ENCODE measurements at places on chromosomes 1 and 21.

GRCh38 chr1:59445040-59445439, 148.1 kb downstream of the FGGY start:
- no peak for DNase-seq

DNA sequence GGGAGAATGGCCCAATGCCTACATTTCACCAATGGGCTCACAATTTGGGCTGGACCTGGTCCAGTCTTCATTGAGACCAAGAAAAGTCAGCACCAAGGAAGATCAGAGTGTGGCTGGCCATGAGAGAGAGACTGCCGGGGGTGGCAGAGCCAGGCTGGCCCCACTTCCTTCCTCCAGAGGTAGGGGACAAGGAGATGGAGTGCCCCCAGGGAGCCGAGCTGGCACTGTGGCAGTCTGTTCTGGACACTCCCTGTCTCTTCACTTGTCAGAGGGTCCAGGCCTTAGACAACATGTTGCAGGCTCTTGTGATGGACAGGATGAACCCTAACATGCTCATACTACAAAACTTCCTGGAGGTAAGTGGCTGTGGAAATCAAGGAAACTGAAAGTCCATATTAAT, 27.7 kb downstream of the INAVA start:
- no peak for DNase-seq

DNA sequence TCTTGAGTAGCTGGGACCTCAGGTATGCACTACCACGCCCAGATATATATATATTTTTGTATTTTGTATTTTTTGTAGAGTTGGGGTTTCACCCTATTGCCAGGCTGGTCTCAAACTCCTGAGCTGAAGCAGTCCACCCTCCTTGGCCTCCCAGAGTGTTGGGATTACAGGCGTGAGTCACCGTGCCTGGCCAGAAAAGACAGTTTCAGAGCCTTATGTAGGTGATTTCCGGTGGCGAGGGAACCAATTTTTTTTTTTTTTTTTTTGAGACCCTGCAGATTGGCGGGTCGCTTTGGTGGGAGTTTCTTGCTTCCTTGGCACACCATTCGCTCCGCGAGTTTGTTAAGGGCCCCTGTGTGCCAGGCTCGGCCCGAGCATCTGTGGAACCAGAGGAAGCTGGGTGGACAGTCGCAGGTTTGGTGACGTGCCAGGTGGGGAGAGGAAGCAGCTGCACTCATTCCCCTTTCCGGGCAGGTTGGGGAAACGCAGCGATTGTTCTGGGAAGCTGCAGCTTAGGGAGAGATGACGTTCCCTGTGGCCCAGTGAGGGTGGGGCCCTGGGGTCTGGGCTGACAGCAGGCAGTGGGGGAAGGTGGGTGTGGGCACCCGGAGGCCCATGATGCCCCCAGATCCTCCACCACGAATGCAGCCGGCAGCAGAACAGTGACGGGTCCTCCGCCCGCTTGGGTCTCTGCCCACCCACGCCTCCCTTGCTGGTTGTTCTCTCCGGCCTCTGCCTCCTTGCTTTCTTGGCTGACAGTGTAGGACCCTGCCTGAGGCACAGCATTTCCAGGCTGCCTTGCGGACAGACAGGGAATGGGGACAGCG, 25.1 kb downstream of the SPSB1 start:
- DNase-seq = no peak

- DNase-seq = peak; percentile 31
These were observed 926 bp upstream of the ATP1B1 start for GRCh38 chr1:169105434-169106094.

GRCh38 chr21:33674226-33674625, 31.9 kb downstream of the ITSN1 start:
- no peak for DNase-seq

GRCh38 chr1:12745126-12745991, 641 bp upstream of the CFAP107 start:
- DNase-seq = no peak

Data from activated gamma-delta T cell treated with Interleukin-2 at 50 U/mL for 16 hours (primary cell).